ENCODE measurements at places on chromosomes 2 and 18.
A peak's percentile ranks its signal among the peaks of the same experiment; 100 is the strongest.

DNA sequence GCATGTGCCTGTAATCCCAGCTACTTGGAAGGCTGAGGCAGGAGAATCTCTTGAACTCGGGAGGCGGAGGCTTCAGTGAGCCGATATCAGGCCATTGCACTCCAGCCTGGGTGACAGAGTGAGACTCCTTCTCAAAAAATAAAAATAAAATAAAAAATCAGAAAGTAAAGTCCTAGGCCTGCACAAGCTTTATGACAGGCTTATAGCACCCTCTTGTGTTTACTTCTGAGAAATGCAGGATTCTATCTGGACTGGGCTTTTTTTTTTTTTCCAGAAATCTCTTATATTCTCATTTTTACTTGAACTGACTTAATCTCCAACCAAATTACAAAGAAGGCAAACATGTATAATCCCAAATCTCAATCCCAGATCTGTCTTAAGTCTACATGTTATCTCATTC, 26.1 kb upstream of the REG3G start:
- DNase-seq, result peak; percentile 37

DNA sequence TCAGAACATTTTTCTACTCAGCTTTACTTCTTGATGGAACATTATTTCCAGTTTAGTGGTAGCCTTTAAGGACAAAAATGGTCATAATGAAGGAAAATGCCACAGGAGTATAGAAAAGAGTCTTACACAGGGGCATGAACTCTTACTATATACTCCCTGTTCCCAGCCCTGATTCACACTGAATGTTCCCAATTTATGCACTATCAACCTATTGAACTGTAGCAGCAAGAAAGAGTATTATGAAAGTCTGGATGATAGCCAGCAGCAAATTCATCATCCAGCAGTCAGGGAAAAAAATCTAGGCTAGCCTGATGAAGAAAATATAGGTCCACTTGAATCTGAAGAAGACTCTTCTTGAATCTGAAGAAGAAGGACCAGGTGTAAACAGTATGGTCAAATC, 1170.3 kb upstream of the CHAC2 start:
- no peak for DNase-seq

DNA sequence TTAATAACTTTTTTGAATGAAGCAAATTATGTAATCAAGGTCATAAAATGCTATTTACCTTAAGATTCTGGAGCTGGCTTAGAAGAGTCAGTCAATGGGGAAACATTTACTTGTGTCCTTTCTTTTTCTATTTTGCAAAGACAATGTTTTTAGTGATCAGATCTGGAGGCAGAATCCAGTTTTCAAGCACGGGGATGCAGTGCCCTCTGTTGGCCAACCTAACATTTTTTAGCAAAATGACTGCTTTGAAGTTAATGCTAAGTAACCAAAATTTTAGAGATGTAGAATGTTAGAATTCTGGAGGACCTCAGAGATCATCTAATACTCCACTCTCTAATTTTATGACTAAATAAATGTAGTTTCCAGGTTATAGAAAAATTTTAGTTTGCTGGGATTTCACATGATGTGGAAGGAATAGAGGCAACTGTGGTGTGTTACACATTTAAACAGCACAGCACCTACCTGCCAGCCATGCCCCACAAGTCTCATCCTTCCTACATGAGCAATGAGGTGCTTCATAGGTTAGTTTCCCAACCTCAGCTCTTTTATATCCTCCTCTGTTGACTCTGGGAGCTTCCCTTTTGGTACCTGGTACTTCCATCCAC, 23.6 kb upstream of the SLC9A4 start:
- peak; percentile 43 for DNase-seq

- DNase-seq, result no peak
Observed at GRCh38 chr2:178392215-178392614, 58.8 kb downstream of the PRKRA start.

DNA sequence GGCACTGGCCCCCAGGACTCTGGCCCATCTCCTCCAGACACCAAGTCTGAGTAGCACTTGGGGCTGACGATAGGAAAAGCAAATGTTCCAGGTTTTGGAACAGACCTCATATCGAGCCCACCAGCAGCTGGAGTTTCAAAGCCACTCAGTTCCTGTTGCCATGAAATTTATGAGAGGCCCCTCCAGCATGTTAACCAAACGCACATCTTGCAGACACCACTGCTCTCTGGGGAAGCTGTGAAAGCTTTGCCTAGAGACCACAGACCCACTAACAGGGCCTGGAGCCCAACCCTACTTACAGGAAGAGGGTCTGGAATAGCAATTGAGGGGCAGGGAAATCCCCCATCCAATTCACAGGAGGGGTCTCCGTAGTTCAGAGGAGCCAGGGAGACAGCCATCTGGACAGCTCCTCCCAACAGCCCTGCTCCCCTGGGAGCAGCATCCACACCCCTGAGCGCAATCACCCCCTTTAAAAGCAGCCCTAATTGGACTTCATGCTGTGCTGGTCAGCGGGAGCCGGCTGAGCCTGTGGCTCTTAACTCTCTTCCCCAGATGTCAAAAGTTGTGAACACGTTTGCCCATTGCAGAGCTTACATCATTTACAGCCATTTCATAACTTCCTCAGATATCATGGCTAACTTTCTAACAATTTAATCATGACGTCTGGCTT, 81.3 kb downstream of the TGFA start:
- DNase-seq, result peak; percentile 39

Data from AML-193 (cell line).